ENCODE measurements at places on chromosomes 16 and 17.

DNA sequence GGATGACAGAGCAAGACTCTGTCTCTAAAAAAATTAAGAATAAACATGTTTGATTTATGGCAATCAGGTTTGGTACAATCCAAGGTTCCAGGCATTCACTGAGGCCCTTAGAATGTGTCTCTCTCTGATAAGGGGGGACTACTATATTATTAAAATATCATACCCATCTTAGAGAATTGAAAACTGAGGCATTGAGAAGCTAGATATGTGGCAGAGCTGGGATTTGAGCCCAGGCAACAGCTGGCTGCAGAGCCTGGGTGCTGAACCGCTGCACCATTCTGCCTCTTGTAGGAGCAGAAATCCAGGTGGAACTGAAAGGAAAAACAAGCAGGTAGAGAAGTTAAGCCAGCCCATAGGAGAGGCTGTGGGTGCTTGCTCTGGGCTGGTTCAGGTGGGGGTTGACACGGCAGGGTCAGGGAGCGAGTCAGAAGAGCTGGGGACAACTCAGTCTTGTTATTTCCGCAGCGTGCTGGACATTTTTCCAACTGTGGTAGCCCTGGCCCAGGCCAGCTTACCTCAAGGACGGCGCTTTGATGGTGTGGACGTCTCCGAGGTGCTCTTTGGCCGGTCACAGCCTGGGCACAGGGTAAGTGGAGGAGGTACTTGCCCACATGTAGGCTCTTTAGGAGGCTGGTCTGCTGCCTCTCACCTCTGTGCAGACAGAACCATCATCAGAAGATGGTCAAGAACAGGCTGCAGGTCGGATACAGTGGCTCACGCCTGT lies 62.5 kb downstream of the WIPI1 start:
- DNase-seq: no peak

- no peak for DNase-seq
Measured at GRCh38 chr17:72640415-72641165, 451.9 kb downstream of the SLC39A11 start.

DNA sequence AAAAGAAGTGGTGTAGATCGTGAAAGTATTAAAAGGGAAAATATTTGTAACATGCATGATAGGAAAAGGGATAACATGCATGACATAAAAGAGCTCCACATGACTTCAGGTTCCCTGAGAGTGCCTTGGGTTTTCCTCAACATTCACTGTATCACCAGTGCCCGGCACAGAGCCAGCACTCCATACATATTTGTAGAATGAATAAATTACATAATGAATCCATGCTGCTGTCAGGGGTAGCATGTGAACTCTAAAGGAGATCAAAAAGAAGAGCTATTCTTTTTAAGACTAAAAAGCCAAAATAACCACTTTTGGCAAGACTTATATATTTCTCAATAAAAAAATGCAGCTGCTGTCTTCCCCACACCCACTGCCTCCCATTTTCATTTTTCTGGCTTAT lies 2.7 kb upstream of the ZNF594 start:
- no peak for DNase-seq

GRCh38 chr17:64172510-64172909 lies 42.6 kb upstream of the ERN1 start:
- DNase-seq: no peak

DNA sequence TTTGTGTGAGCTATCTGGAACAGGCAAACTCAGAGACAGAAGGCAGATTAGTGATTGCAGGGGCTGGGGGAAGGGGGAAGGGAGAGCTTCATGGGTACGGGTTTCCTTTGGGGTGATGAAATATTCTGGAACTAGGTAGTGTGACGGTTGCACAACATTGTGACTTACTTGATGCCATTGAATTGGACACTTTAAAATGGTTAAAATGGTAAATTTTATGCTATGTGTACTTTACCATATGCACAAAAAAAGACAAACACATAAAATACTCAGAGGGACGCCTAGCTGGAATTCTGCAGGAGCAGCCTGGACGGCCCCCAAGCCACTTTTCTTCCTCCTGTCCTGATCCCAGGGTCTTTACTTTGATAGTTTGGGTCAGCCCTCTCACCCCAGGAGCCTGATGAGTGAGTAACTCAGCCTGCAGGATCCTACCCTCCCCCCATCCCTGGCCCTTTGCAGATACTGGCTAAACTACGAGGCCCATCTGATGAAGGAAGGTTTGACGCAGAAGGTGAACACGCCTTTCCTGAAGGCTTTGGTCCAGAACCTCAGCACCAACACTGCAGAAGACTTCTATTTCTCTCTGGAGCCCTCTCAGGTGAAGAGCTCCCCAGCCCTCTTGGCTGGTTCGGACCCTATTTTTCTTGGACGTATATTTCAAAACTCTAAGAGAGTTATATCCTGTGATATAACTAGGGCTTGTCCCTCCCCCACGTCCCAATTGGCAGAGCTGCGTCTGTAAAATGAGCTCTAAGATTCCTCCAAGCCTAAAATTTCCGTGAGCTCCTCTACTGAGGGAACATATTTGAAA lies 7.8 kb downstream of the ADGRG3 start:
- no peak for DNase-seq

- DNase-seq: peak; percentile 60
Measured at GRCh38 chr16:117379-118365, 20.8 kb downstream of the NPRL3 start.

GRCh38 chr16:74034200-74034599 lies 262.4 kb upstream of the PSMD7 start:
- no peak for DNase-seq

DNA sequence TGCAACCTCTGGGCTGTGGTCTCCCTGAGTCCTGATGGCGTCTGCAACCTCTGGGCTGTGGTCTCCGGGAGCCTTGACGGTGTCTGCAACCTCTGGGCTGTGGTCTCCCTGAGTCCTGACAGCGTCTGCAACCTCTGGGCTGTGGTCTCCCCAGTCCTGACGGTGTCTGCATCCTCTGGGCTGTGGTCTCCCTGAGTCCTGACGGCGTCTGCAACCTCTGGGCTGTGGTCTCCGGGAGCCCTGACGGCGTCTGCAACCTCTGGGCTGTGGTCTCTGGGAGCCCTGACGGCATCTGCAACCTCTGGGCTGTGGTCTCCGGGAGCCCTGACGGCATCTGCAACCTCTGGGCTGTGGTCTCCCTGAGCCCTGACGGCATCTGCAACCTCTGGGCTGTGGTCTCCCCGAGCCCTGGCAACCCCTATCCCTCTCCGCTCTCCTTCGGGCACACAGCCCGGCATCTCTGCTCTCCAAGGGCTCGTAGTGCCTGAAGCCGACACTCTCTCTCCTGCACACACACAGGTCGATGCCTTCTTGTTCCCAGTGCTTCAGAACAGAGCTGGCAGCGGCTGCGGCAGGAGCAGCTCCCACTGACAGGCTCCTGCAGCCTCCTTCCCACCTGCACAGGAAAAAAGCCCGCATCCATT lies 45.6 kb downstream of the METRNL start:
- no peak for DNase-seq

- no peak for DNase-seq
Measured at GRCh38 chr17:70357190-70357589, 187.9 kb downstream of the KCNJ2 start.

GRCh38 chr16:66293932-66294331 lies 72.6 kb upstream of the CDH5 start:
- no peak for DNase-seq

DNA sequence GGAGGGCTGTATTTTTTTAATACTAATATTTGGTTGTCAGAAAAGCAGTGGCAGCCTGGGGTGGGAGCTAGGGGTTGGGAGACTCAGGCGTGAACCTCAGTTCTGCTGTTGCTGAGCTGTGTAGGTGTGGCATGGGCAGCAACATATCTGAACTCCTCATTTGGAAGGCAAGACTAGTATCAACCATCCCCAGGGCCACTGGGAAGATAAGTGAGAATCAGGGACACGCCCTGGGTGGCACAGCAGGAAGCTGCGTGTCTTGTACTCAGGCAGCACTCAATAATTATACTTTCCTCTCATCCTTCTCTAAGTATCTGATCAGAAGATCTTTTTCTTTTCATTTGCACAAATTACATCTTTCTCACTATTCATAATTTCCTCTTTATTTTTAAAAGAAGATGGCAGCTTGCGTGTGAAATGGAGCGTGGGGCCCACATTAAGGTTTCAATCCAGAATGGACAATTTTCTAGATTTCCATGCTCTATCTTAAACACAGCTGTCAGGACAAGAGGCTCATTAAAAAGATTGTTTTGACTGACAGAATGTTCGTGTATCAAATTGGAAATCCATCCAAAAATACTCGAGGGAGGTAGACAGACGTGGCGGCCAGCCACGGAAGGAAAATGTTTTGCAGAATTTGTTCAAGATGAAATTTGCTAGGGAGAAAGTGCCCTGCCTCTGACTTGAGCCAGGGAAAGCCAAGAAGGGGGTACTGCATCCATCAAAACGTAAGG lies 121.1 kb downstream of the CPPED1 start:
- no peak for DNase-seq

- no peak for DNase-seq
Measured at GRCh38 chr17:27247071-27247957, 46.6 kb upstream of the WSB1 start.

- DNase-seq: peak; percentile 22
Measured at GRCh38 chr16:24075931-24076716, 180.0 kb upstream of the CACNG3 start.

GRCh38 chr17:68141050-68141449 lies 105.5 kb downstream of the KPNA2 start:
- DNase-seq: peak; percentile 5

DNA sequence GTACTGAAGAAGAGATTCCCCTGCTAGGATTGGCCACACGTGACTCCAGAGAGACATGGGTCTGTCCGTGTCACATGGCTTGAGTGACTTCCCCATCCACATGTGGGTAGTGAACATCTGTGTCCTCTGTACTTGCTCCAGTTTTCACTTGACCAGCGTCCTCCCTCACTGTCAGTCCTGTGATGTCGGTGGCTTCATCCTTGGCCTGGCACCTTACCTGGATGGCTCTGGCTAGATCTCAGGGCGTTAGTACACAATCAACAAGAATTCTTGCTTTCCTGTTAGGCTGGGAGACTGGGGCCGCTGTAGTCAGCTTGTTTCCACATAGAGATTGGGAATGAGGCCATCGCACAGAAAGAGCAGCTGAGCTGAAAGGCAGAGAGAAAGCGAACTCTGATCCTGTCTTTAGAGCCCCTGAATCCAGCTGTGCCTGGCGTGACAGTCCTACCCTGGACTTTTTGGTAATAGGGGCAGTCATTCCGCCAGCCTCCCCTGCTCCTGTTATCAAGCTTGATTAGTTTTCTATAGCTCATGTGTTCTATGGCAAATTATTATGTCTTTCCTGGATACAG lies 227.3 kb downstream of the SNX29 start:
- DNase-seq: no peak

DNA sequence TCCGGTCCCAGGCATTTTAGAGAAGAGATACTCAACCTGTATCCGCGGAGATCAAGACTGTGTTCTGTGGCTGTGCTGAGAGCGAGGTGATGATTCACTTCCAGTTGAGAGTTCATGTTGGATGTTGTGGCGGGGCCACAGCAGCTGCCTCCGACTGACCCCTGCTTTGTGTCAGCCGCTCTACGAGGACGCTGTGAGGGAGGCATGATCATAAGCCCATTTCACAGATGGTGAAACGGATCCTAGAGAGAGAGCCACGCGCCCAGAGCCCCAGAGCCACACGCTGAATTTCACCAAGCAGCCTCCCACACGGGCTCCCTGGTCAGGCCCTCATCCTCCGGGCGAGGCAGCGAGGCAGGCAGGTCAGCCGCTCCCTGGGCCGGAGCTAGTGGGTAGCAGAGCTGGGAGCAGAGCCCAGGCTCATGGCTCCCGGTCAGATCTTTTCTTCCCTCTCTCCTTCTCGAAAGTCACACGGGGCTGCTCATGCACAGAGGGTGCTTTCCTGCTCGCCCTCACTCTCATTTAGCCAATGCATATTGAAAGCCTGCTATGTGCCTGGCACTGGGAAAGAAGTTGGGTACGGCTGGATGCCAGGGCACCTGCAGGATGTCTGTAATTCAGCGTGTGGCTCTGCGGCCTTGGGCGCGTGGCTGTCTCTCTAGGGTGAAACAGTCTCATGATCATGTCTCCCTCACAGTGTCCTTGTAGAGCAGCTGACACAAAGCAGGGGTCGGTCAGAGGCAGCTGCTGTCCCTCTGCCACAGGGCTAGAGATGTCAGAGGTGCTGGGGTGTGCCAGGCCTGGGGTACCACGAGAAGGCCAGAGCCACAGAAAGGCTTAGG lies 155.6 kb upstream of the CHMP6 start:
- no peak for DNase-seq

- DNase-seq: peak; percentile 99
Measured at GRCh38 chr16:2429034-2429770, at the start of gene CCNF. Gene CCNF (plus strand): TSS chr16:2429447. CDS start chr16:2429482, 35 bp downstream.

GRCh38 chr17:40810494-40810893 lies 10.7 kb upstream of the KRT28 start:
- peak; percentile 79 for DNase-seq

- DNase-seq: no peak
Measured at GRCh38 chr17:4333041-4333440, 33.4 kb downstream of the UBE2G1 start.

DNA sequence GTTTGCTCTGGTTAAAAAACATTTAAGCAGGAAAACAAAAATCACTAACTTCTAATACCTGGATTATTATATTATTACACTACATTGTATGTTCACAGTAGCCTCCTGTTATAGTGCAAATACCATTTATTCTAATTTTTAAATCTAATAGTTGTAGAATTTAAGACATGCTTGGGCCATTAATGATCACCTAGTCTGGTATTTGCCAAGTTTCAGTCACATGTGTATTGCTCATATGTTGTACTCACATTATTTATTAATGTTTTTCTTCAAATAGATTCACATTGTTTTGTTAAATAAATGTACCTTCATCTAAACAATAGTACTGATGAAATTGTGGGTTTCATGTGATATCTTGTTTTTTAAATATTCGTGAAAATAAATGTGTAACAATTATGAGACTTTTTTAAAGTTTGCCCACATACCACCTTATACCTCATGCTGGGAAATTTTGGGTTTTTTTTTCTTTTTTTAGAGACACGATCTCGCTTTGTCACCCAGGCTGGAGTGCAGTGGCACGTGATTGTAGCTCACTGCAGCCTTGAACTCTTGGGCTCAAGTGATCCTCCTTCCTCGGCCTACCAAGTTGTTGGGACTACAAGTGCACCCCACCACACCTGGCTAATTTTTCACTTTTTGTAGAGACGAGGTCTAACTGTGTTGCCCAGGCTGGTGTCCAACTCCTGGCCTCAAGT lies 5.9 kb downstream of the ZNF771 start:
- no peak for DNase-seq

GRCh38 chr17:27848931-27849330 lies 44.2 kb downstream of the LYRM9 start:
- DNase-seq: no peak

- DNase-seq: peak; percentile 55
Measured at GRCh38 chr17:39591958-39592954, 15.5 kb downstream of the NEUROD2 start.

- no peak for DNase-seq
Measured at GRCh38 chr16:794853-795466, 5.6 kb downstream of the GNG13 start.

DNA sequence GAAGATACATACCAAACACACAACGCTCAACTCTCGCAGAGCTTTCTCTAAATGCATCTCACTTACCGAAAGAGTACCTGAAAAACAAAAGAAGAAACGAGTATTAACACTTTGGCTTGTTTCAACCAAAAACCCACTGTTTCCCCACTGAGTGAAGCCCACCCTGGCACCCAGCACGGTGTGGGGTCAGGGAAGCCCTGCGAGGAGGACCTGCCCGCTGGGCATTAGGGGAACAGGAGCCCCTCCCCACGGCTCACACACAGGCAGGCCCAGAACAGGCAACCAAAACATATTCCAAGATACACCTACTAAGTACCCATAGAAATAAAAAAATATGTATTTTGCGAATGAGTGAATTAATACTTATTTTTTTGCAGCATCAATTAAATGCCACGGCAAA lies 36.6 kb downstream of the LMF1 start:
- no peak for DNase-seq
